ENCODE measurements at places on chromosomes 7 and 10.

- DNase-seq, result no peak
Observed at GRCh38 chr10:109956454-109957091, 33.3 kb upstream of the XPNPEP1 start.

DNA sequence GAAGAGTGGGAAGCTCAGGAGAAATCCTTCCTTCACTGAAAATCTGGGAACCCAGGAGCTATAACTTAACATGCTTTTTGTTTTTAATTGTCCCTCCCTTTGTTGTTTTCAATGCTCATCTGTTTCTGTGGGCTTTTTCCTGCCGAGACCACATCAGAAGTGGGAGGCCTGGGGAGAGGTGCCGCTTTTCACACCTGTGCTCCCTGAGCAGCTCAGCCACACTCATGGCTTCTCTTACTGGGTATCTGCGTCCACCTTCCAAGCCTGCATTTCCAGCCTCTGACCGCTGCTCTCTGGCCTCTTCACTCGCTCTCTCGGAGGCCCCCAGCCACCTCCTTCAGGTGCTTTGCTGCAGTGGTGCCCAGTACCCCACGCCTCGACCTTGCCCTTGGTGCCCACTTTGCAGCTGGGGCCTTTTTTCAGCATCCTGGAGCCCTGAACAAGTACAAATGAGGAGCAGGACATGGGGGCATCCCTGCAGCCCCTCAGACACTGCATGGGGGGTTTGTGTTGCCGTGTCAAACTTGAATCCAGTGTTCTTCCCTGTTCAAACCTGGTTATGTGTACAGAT, 9.9 kb downstream of the C7orf57 start:
- DNase-seq, result no peak

GRCh38 chr10:123943307-123943706, 51.7 kb upstream of the CPXM2 start:
- DNase-seq, result no peak

GRCh38 chr10:126646110-126646509, 24.4 kb downstream of the C10orf90 start:
- peak; percentile 39 for DNase-seq

- peak; percentile 41 for DNase-seq
Observed at GRCh38 chr7:70042533-70042932, 444.3 kb downstream of the AUTS2 start.

DNA sequence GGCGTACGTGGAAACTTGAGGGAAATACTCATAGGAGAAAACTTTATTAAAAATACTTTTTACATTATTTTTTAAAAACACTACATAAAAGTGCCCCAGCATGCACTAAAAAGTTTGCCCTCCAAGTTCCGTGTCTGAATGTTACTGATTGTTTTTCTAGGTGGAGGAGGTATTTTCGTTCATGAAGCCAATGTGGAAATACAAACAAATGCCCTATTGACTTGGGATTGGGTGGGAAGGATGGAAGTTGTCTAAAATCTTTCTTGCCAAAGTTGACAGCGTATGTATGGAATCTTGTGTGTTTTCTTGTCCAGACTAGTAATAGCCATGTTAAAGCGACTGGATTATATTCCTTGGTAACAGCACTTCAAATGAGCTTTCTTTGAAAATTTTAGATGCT, 1.2 kb downstream of the PROSER2 start:
- no peak for DNase-seq

DNA sequence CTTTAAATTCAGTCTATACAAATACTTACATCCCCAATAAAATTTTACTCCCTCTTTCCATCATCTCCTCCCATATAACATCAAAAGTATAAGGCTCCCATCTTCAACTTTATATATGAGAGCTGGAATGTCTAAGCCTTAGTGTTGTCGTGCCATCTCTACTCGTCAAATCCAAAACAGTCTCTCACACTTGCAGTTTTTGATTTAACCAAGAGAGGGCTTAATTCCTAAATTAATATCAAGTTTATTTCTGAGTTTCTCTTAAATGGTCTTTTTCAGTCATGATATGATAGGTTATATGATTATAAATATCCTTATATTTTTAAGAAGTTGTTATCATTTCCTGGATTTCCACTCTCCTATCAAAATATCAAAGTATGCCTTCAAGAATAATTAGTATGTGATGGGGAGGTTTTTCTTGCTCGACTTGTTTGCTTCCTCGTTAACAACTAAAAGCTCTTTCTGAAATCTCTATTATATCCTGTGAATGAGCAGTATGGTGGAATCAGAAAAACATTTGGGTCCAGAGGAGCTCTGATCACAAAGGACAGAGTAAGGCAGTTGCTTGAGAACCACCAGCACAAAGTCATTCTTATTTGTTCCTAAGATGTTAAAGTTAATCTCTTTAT, 12.5 kb upstream of the LIPK start:
- DNase-seq, result no peak

DNA sequence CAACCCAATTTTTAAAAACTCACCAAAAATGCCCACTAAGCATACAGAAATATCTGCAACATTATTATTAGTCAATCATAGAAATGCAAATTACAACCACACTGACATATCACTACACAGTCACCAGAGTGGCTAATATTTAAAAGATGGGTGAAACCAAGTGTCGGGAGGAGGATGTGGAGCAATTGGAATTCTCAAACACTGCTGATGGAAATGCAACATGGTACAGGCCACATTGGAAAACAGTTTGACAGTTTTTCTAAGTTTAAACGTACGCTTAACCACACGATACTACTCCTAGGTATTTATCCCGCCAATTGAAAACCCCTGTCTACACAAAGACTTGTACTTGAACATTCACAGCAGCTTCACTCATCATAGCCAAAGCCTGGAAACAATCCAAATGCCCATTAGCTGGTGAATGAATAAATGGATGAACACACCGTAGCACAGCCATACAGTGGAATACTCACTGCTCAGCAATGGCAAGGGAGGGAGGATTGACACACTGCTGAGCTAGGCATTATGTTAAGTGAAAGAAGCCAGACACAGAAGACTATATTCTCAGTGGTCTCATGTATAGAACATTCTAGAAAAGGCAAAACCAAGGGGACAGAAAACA, 16.3 kb downstream of the GCK start:
- DNase-seq, result peak; percentile 59

- DNase-seq, result no peak
Observed at GRCh38 chr7:33900501-33900900, 4.8 kb upstream of the BMPER start.

DNA sequence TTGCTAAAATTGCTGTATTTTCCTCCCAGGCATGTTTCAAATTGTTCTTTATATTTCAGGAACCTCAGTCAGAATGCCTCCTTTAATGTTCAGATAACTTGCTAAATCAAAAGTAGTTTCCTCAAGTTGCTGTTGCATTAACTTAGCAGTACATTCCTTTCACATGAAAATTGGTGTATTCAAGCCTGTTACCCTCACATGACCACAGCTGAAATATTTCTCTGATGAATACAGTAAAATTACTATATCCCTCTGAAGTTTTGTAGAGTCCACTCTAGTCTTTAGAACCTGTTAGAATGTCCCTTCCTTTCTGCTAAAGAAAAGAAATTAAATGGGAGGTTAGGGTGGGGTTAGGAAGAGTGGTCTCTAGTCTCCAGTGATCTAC, 24.5 kb upstream of the C1GALT1 start:
- DNase-seq, result peak; percentile 66

DNA sequence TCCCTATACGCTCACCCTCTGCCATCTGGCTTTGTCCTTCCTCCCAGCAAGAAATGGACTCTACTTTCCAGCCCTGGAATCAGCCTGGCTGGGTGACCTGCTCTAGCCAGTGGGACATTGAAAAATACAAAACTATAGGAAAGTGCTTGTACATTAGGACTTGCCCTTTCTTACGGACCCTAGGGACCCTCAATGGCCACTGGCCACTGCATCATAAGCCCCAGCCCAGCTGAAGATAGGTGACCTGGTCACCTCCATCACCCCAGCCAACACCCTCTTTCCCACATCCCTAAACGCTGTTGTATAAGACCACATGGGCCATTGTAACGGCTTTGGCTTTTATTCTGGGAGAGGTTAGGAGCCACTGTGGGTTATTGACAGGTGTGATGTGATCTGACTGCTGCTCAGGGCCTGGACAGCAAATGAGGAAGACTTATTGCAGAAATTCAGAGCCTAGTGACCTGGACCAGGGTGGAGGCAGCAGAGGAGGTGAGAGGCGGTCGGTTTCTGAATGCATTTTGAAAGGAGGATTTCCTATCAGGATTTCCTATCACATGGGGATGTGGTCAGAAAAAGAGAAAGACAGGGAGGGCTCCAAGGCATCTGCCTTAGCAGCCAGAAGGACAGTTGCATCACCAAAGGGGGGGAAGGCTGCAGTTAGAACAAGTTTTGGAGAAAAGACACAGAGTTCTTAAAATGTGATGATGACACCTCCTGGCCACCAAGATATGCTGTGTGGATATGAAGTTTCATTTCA, 2.2 kb upstream of the LMBR1 start:
- DNase-seq, result no peak

DNA sequence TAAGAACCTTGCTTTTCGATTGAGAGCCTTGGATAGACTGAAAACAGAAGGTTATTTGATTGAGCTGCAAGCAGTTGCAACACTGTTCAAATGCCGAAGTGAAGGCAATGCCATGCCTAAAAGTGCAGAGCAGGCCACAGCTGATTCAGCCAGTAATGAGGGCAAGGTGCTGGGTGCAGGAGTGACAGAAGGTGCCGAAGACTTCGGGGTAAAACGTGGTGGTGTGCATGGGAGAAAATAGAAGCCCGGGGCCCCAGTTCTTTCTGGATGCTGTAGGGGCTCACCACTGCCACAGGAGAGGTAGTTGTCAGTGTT, 43.6 kb upstream of the GATAD1 start:
- no peak for DNase-seq

DNA sequence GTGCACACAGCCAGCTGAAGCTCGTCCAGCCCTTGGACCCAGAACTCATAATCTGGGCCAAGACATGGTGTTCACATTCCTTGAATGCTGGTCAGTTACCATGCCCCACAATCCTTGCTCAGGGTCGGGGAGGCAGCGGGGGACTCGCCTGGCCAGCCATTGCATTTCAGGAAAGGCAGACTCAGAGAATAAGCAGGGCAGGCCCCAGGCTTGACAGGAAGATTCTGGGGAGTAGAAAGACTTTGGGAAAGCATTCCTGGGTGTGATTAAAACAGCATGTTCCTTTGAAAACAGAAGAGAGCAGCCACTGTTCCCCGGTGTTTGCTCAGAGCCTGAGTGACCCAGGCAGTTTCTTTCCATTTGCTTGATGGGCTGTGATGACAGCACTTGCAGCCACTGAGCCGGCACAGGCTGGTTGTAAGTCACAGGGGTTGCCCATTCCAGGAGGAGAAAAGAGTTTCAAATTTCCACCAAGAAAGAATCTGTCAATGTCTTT, 473.7 kb downstream of the TYW1 start:
- DNase-seq, result no peak

DNA sequence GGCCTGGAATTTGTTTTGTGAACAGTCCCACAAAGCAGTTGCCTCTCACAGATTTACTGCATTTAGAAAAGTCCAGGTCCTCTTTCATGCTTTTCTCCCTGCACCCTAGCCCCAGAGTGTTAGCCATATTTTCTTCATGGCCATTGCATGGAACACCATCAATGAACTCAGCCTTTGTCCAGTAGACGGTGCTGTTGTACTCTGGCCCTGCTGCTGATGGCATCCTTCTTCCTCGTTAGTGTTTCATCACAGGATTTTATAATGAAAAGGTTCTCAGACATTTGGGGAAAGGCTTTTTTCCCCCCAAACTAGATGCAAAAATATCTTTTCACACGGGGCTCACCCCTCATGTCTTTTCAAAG, 93.0 kb upstream of the SLC25A13 start:
- DNase-seq, result peak; percentile 37

DNA sequence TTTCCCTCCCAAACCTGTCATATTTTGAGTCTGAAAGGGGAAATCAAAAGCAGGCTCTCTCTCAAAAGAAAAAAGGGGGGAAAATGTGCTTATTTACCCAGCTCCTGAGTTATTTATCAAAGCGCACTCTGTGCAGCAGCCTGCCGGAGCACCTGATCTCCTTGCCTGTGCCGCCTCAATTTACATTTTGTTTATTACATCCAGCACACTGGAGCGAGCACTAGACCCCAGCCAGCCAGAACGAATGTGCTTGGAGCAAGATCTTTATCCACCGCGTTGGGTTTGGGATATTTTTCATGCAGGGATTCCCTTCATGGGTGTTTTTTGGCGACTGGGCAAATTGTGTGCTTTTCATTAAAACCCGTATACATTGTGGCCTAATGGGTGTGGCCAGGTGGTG, 161.9 kb upstream of the INSYN2A start:
- no peak for DNase-seq

GRCh38 chr7:91620827-91621226, 259.7 kb downstream of the MTERF1 start:
- DNase-seq, result no peak

DNA sequence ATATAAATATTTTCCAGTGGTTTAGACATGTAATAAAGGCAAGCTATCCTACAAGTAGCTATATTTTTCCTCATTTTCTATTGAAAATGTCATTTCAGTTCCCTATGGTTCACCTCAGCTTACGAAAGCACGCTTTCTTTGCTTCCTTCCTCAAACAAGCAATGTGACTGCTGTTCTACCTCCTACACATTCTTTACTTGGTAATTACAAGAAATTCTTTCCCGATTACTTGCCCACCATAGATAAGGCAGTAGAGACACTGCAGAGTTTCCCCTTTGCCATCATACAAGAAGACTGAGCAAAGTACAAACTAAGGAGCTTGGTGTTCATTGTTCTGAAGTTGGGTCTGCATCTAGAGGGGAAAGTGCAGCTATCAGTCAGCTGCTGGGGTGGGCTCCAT, 249.4 kb downstream of the CRPPA start:
- DNase-seq, result no peak

DNA sequence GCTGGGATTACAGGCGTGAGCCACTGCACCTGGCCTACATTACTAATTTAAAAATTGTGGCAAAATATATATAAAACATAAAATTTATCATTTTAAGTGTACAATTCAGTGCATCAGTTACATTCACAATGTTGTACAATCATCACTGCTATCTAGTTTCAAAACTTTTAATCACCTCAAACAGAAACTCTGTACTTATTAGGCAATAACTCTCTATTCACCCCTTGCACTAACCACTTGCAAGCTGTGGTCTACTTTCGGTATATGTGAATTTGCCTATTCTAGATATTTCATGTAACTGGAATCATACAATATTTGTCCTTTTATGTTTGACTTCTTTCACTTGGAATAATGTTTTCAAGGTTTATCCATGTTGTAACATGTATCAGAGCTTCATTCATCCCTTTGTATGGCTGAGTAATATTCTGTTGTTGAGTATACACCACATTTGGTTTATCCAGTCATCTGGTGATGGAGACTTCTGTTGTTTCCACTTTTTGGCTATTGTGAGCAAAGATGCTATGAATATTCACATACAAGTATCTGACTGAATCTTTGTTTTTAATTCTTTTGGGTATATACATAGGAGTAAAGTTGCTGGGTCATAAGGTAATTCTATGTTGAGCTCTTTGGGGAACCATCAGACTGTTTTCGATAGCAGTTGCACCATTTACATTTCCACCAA, 14.3 kb upstream of the ELOVL3 start:
- no peak for DNase-seq
